ENCODE measurements at places on chromosomes 4 and X.

- DNase-seq = no peak
These were observed 770.4 kb upstream of the NDST4 start for GRCh38 chr4:115883847-115884246.

DNA sequence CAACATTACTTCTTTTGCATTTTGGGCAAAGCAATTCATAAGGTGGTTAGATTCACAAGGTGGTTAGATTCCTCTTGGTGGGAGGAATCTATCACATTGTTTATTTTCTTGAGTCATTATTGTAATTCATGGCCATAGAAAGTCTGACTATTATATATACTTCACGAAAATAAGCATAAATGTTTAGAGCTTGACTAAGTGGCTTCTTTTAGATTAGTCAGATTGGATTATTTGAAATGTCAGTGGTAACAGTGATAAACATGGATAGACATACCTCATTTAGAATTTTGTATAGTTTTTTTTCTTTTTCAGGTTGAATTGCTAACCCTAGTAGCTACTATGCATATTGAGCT, 24.9 kb upstream of the DYNLT3 start:
- DNase-seq = no peak

GRCh38 chr4:15765391-15765790, 12.7 kb upstream of the CD38 start:
- no peak for DNase-seq

- DNase-seq = no peak
These were observed 13.9 kb downstream of the ATP7A start for GRCh38 chrX:77924320-77924859.

DNA sequence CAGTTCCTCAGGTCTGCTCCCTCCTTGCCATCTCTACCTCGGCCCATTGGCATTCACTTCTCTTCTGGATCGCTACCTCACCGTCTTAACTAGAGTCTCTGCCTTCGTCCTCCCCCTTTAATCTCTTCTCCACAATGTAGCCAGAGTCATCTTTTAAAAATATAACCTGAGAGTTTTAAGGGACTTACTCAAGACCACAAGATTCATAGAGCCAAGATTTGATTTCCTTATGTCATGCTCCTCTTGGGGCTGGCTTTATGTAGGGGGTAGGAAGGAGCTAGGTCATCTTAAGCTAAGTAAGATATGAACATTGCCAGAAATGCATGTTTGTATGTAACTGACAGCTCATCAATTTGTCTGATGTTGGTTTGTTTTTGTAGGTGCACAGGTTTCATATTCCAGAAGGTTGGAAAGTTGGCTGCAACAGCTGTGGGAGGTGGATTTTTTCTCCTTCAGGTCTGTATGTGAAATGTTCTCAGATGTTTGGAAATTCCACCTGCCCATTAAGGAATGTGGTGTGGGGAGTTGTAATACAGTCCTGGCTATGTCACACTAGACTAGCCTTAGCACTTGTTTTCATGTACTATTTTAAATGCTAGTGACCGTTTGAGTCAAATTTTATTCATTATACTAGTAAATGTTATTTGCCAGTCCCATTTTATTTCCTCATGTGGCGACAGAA, 19.6 kb downstream of the FUNDC2 start:
- DNase-seq = no peak

GRCh38 chr4:181162676-181163075, 1080.5 kb upstream of the TENM3 start:
- no peak for DNase-seq

GRCh38 chrX:68697036-68697435, 49.6 kb downstream of the STARD8 start:
- DNase-seq = no peak

DNA sequence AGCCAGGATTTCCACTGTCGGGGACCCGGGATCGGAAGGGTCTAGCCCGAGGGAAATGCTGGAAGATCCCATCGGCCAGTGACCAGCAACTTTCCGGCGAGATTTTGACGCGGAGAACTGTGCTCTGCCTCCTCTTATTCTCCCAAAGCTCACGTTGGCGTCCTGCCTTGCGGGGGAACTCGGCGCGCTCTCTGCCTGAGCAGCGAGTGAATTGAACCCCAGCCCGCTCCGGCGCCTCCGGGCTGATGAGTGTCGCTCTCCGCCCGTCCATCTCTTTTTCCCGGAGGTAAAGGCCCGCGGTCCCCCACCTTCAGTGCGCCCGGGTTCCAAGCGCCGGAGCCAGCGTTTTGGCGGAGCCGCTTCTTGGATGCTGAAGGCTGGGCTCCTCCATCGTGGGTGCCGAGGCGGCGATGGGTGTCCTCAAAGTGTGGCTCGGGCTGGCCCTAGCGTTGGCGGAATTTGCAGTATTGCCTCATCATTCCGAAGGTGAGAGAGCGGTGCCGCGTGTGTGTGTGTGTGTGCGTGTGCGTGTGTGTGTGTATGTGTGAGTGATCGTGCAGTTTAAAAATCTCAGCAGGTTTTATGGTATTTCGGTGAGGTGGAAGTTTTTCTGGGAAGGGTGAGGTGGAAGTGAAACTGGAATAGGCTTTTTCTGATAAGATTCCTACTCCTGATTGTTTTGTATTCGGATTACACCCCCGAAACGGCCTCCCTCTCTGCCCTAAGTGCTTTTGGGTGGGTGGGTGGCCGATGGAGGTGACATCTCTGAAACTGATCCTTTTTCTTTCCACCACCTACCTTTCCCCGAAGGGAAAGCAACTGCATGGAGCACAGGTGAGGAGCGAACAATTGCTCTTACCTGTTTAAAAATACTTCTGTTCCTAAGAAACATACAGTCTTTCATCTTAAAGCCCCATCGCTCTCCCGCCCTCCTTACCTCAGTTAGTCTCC, 752 bp downstream of the FRAS1 start:
- peak; percentile 57 for DNase-seq

DNA sequence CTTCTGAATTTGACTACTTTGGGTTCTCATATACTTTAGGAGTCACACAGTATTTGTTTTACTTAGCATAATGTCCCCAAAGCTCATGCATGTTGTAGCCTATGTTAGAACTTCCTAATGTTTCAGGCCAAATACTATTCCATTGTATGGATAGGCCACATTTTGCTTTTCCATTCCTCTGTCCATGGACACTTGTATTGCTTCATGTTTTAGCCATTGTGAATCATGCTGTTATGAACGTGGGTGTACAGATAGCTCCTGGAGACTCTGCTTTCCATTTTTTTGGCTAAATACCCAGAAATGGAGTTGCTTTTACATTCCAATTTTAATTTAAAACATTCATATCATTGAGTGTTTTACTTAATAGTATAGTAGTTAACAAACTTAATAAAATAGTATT, 54.5 kb downstream of the HTT start:
- DNase-seq = no peak
